ENCODE measurements at places on chromosomes 7 and 10.
A peak's percentile ranks its signal among the peaks of the same experiment; 100 is the strongest.

DNA sequence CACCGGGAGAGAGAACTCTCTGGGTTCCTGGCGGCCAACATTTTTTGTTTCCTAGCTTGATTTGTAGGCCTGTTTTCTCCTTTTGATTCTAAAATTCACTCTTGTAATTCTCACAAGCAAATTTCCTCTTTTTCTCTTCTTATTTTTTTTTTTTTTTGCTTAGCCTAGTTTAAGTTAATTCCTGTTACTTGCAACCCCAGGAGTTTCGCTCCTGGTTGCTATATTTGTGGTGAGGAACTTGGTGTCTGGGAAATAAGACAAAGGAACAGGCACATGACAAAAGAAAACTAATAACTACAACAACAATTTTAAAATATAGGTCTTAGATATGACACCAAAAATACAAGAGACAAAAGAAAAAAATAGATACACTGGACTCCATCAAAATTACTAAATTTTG lies 6.7 kb downstream of the AOAH start:
- no peak for DNase-seq

GRCh38 chr10:45380903-45381620 lies 7.0 kb downstream of the ALOX5 start:
- DNase-seq, result no peak

- peak; percentile 68 for DNase-seq
Measured at GRCh38 chr7:143407287-143408251, 1.1 kb downstream of the EPHA1 start.

DNA sequence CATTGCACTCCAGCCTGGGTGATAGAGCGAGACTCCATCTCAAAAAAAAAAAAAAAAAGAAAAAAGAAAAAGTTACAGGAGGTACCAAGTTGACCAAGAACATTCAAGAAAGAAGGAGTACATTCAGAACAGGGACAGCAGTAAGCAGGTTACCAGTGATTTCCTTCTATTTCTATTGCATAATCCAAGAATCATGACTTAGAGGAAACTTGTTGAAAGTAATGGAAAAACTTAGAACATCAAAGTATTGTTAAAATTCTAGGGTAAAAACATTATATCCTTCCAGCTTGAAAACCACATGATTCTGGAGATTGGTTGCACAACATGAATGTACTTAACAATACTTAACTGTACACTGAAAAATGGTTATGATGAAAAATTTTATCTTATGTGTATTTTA lies 25.2 kb downstream of the RAPGEF5 start:
- DNase-seq, result no peak

DNA sequence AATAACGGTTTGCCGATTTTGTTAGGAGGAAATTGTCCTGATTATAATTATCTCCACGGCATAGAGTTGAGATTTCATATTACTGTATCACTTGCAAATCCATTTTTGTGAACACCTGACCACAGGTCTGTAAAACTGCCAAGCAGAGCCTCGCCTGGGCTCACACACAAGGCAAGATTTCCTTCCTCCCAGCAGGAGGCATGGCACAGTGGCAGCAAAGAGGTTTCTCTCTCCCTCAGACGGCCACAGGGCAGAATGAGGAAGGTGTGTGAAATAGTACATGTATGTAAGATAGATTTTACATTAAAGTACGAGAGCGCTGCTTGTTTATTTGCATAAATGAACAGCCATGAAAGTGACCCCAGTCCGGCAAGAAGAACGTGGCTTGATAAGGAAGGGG lies 130.1 kb downstream of the CELF2 start:
- peak; percentile 62 for DNase-seq
